ENCODE measurements at places on chromosomes 6 and 20.

DNA sequence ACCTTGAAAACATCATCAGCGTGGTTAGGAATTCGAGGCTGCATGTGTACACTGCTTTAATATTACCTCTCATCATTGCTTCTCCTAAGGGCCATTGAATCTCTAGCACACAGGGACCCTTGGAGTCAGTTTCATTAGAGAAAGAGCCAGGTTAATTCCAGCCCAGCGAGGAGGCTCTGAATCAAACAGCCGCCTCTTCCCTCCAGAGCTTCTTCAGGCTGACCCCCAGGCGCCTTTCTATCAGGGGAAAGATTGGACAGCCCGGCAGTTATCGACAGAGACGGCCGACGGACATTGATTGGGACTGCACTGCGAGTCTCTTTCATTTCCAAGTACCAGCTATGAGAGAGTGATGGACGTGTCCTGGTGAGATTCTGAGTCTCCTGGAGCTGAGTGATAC lies 159.2 kb downstream of the ANKRD60 start:
- no peak for DNase-seq

GRCh38 chr6:68476611-68477010 lies 158.5 kb upstream of the ADGRB3 start:
- no peak for DNase-seq

- no peak for DNase-seq
These were observed 162.0 kb downstream of the PREX1 start for GRCh38 chr20:48665785-48666184.

- no peak for DNase-seq
These were observed 36.4 kb downstream of the GSTA4 start for GRCh38 chr6:52958546-52959255.

- DNase-seq: no peak
These were observed 150.1 kb downstream of the DOK5 start for GRCh38 chr20:54625497-54625896.

GRCh38 chr20:1841554-1842140 lies 53.6 kb upstream of the SIRPA start:
- DNase-seq: no peak

- no peak for DNase-seq
These were observed 270.6 kb downstream of the FARS2 start for GRCh38 chr6:5531853-5532375.

GRCh38 chr6:129957941-129958898 lies 60.2 kb upstream of the L3MBTL3 start:
- DNase-seq: no peak

Data from GM12865 (cell line).